AG08396 (cell line): ENCODE measurements at places on chromosomes 12 and 14.

- DNase-seq = no peak
Observed at GRCh38 chr14:39998854-39999253, 566.6 kb upstream of the FBXO33 start.

GRCh38 chr12:57719777-57720605 is 18.6 kb downstream of the AGAP2 start:
- no peak for DNase-seq

GRCh38 chr14:75648066-75648838 is 12.4 kb downstream of the ERG28 start:
- peak; percentile 83 for DNase-seq

DNA sequence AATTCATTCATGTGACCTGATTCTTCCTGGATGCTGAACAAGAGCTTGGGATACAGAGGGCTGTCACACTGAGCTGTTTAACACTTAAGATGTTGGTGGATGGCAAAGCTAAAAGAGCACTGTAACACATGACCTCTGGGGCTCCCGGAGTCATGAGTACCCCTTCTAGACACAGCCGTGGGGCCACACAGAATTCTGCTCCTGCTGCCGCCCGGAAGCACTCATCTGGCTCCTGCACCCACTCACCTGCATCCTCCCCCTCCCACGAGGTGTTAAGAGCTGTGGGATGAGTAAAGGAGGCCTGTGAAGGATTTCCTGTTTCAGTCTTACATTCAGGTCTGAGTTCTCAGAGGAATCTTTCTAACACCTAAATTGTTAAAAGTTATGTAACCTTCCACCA is 78.0 kb upstream of the SSTR1 start:
- DNase-seq = no peak

- peak; percentile 30 for DNase-seq
Observed at GRCh38 chr12:14810953-14811483, 3.0 kb downstream of the SMCO3 start.
